Left renal cortex interstitium (tissue), 4 donors: ENCODE measurements at places on chromosomes 7 and 10. TPM values are rescaled to one million over a fixed set of nuclear protein-coding genes. Genes with fewer than 3 reads are reported as not detected.

DNA sequence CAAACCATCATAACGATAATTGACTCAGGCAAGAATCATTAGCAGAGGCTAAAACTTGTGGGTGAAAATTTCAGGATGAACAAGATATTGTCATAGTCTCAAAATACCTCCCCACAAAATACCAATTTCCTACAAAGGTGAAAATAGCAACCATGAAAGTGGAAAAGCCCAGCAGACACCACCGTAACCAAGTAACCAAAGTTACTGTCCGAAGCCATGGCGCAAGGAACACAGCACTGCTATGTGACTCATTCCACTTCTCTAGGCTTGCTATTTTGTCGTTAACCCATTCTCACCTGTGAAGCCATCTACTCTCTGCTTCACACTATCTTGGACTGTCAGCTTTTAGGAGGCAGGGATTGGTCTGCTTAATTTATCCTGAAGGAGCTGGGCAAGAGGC, 113.8 kb upstream of the CACUL1 start:
- no peak for DNase-seq

TMEM229A gene
- polyA plus RNA-seq = 0.08 TPM

DYNC1I1 gene
- 0.62 TPM for polyA plus RNA-seq

DNA sequence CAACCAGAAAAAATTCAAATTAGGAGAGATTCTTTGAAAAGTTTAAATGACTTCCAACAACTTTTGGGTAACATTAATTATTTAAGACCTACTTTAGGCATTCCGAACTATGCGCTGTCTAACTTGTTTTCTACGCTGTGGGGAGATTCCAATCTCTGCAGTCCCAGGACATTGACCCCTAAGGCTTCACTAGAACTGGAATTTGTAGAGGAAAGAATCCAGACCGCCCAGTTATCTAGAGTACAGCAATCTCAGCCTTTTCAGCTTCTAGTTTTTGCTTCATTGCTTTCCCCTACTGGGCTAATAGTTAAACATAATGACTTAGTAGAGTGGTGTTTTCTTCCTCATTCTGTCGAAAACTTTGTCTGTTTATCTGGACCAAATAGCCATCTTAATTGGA, 14.9 kb upstream of the DDC start:
- no peak for DNase-seq

CALML5 gene
- polyA plus RNA-seq = not detected

GRCh38 chr7:110831419-110831818, 259.5 kb upstream of the LRRN3 start:
- DNase-seq = no peak
